Suppressor macrophage treated with lipopolysaccharide for 4 hours (primary cell): ENCODE measurements at places on chromosomes 11 and 22.

- DNase-seq, result no peak
Measured at GRCh38 chr11:105367129-105367528, 227.6 kb upstream of the CARD18 start.

DNA sequence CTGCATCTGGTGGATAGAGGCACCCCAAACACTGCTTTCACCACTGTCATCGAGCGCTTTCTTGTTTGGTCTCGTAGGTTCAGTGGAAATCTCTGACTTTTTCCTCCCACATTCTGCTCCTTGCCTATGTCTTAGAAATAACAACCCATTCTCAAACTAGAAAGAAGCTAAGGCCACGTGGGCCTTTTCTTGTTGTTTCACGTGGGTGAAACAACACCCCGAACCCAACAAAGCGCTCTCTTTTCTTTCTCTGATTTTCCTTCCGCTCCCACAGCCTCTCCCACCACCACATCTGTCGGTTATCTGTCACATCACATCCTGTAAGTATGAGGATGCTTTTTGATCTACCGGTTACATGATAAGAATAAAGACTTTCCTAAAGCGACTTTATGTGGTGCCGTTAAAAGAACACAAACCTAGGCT is 77.1 kb downstream of the LINC01488 start:
- no peak for DNase-seq

- DNase-seq, result peak; percentile 39
Measured at GRCh38 chr22:45291931-45292290, 7.2 kb downstream of the UPK3A start.

DNA sequence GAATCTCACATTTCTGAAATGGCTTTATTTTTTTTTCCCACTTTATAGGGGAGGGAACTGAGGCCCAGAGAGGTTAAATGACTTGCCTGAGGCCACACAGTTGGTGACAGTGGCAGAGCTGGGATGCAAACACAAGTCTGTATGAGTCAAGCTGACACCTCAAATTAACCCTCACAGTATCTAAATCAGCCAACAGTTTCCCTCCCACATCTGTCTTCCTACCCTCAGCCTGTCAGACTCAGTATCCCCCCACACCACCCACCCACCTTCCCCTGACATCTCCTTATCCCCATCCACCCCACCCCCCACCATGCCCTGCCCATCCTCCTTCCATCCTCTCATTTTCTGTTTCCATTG is 95.2 kb downstream of the TP53I11 start:
- DNase-seq, result no peak

- no peak for DNase-seq
Measured at GRCh38 chr22:33561149-33561807, 359.0 kb downstream of the LARGE1 start.

DNA sequence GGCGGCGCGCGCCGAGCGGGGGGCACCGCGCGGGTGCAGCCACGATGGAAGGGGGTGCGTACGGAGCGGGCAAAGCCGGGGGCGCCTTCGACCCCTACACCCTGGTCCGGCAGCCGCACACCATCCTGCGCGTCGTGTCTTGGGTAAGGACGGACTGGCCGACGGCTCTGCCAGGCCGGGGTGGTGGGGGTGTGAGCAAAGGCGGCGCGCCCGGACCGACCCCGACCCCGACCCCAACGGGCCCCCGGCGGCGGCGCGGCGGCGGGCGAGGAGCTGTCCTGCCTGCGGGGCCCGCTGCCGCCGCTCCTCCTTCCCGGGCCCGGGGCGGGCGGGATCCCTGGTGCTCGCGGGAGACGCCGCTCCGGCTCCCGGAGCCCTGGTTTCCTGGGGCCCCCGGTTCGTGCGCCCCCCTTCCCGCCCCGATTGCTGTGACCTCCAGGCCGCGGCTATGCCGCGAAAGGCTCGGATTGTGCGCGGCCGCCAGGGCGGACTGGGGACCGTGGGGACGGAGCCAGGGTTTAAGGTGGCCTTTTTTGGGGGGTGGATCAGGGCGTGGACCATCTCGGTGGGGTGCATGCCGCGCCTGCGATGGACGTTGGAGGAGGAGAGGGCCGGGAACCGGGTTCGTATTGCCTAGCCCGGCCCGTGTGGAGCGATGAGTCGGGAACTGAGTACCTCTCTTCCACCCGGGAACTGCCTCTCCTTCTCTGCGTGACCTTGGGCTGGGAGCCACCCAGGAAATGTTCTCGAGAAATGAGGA is at the start of gene SYNGR1:
Gene SYNGR1, plus strand, starts transcription at position 25 of the 760 bp plus-strand sequence. Its CDS starts 20 bp downstream, at position 45.
- no peak for DNase-seq

DNA sequence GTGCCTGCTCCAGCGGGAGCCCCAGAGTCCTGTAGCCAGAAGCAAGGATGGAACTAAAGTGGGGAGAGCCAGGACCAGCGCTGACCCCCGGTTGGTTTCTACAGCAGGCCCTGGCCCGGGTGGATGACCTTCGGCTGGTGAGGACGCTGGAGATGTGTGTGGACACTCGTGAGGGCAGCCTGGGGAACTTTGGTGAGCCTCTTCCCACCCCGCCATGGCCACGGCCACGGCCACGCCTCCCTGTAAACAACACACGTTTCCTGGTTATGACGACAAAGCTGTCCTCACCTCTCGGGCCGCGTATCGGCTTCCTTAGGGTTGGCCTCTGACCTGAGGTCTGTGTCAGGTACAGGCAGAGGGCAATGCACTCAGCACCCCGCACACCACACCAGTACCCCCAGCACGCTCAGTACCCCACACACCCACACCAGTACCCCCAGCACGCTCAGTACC is 4.1 kb downstream of the LRRC56 start:
- no peak for DNase-seq

- no peak for DNase-seq
Measured at GRCh38 chr11:120134931-120135228, 3.0 kb downstream of the TRIM29 start.

DNA sequence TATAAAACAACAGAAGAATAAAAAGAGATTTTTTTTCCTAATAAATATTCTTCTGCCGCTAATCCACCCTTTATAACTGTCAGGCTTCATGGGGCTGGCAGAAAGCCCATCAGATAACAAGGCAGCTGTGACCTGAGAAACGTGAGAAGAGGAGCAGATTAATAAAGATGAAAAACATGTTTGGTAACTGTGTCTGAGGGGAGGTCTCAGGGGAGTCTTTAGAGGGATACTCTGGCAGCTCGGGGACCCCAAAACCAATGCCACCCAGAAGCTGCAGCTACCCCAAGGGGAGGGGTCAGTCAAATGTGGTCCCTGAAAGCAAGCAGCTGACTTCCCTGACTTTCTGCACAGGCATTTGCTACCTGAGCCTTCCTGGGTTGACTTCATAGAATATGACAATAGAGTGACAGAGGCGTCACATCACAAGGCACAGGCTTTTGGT is 48.4 kb upstream of the POU2AF1 start:
- no peak for DNase-seq

DNA sequence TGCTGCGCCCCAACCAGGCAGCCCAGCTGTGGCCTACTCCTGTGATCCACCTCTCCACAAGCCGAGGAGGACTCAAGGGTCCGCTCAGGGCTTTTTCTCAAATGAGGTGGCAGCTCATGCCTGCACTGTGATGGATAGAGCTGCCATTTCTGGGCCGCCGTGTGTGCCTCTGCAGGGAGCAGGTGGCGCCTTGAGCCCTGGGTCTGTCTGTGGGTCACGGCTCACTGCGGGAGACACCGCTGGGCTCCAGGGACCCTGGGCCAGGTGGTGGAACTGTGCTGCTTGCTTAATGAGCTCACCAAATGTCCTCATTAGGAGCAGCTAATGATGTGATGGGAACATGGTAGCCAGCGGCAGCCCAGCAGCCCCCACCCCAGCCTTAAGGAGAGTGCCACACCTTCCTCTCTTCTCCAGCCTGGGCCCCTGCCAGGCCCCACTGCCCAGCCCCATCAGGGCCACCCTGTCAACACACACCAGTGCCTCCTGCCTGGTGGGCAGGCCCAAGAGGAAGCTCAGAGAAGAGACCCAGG is 50.8 kb downstream of the DHCR7 start:
- DNase-seq, result no peak

GRCh38 chr22:45934659-45935341 is 42.2 kb downstream of the WNT7B start:
- DNase-seq, result no peak

GRCh38 chr11:5596607-5597201 is at the start of gene TRIM6:
TSS of gene TRIM6 (plus strand) at chr11:5596637. CDS start at chr11:5596898, 261 bp downstream.
- peak; percentile 65 for DNase-seq

GRCh38 chr11:105903113-105903512 is 118.9 kb downstream of the MSANTD4 start:
- no peak for DNase-seq

DNA sequence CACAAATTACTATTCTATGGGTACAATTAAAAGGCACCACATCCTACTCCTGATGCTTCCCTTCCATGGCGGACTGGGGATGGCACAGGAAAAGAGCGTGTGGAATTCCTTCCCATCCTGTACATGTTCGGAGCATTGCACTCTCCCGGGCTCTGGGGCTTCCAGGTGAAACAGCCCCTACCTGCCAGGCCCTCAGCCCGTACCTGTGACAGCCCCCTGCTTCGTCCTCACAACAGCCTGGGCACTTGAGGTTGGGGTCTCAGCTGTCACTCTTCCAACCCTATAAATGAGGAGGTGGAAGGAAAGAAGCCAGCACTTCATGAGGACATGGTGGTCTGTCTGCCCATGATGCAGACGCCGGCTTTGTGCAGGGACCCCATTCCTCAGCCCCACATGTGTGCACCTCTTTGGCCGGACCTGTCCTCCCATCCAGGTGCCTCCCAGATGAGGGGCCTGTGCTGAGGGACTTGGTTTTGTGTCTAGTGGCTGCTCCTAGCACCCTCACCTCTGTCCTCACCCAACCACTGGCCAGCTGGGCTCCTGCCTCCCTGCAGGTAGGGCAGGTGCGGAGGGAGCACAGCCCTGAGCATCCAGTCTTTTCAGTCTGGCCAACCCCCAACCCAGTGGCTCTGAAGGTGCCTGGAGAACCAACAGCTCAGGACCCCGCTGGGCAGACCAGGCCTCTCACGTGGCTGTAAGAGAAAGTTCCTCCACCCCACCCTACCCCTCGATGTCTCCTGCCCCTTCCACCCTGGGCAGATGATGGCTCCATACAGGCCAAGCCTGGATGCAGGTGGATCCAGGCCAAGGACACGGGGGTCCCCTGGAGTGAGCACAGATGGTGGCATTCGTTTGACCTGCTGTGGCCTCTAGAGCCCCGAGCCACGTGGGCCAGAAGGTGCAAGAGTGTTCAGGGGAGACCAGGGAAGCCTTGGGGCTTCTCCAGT is 23.4 kb upstream of the WNT7B start:
- no peak for DNase-seq

DNA sequence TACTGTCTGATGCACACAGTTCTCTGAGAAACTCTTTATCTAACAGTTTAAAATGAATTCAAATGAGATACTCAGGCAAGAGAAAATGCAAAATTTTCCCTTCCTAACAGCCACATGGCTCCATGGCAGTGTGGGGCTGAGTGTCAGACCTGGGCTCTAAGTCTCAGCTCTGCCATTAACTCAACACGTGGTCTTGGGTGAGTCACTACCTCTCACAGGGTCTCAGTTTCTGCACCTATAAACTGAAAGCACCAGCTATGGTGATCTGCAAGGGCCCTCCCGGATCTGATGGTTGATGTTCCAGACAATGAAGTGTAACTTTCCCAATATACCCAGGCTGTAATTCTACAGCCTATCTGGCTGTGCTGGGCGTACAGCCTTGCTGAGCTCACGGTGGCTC is 70.5 kb downstream of the KCNC1 start:
- no peak for DNase-seq
